Naive thymus-derived CD8-positive, alpha-beta T cell (primary cell): ENCODE measurements at places on chromosomes 13 and 19. TPM values are rescaled to one million over a fixed set of nuclear protein-coding genes. Genes with fewer than 3 reads are reported as not detected.

GRCh38 chr13:62512194-62513141 is 1096.8 kb upstream of the PCDH20 start:
- DNase-seq = peak; percentile 9

DNA sequence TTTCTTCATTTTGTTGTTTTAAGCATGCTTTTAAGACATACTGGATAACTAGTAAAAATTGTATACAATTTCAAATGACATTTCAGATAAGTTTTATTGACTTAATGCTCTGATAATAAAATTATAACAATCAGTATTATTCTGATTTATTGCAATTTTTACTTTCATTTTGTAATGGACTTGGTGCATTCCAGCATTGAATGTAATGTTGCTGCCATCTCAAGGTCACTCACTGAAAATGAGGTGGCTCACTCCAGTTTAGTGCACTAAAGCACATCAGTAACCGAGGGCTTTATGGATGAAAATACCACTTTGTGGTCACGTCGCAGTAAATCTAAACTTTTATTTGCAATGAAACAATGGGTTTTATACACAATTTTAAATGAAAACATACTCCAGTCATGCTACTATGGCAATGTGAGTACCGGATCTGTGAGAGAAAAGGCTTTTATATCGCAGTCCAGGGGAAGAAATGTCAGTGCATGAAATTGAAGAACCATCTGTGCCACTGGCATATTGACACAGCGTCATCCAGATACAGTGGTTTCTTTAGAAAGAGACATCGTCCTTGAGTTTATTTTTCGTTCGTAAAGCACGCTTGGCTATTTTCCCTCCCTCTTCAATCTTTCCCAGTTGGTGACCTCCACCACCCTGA is 20.7 kb upstream of the ZNF507 start:
- no peak for DNase-seq

DNA sequence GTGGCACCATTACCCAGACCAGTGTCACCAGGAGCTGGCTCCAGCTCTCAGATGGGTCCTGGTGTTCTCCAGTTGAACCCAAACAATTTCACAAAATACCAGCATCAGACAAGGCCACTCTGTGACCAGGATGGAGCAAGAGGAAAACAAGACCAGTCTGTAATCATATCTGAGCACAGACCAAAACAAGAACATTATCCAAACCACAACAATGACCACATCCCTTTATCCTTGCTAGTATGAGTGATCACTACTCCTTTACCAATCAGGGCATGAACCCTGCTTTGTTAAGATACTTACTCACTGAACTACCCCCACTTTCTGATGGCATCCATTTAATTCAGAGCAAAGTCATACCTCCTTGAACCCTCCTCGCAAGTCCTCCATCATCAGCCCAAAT is 145.9 kb downstream of the NUFIP1 start:
- DNase-seq = no peak

DNA sequence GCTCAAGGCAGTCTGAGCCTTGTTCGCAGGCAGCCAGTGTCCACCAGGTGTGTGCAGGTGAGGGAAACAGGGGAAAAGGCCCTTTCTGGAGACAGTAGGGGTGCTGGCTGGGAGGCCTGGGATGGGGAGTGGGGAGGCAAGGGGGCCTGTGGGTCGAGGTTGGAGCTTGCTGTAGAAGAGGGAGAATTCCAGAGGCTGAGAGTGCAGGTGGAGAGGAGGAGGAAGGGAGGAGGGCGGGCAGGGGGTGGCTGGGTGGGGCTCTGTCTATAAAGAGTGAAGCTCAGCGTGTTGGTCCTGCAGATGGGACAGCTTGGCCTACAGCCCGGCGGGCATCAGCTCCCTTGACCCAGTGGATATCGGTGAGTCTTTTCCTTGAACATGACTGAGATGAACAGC is at the start of gene CCL25:
Gene CCL25 (plus strand): TSS at position 297 of the 396 bp plus-strand sequence. CDS start 290 bp downstream, outside the sequence.
- DNase-seq = no peak

GRCh38 chr19:17846146-17846545 is 1.6 kb downstream of the JAK3 start:
- DNase-seq = no peak

GRCh38 chr19:29532956-29533355 is 7.2 kb downstream of the VSTM2B start:
- DNase-seq = no peak

DNA sequence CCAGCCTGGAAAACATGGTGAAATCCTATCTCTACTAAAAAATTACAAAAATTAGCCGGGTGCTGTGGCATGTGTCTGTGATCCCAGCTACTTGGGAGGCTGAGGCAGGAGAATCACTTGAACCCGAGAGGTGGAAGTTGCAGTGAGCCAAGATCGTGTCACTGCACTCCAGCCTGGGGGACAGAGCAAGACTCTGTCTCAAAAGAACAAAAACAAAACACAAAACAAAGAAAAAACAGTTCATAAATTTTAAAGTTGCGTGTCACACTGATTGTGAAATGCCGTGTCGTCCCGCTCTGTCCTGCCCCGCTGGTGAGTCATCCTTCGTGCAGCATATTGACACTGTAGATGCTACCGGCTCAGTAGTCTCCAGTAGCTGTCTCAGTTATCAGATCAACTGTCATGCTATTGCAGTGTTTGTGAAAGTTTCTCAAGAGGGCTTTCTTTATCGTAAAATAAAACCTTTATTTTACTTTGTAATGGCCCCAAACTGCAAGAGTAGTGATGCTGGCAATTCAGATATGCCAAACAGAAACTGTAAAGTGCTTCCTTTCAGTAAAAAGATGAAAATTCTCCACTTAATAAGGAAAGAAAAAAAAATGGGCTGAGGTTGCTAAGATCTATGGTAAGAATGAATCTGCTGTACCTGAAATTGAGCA is 36.4 kb upstream of the IGFL1 start:
- DNase-seq = no peak

Gene INAFM1
- 19.7 TPM for total RNA-seq

Gene PSG1
- not detected for total RNA-seq

Gene OR4F17
- total RNA-seq = 0.49 TPM

Gene ALOX5AP
- 16.3 TPM for total RNA-seq

Gene PRDX2
- 108 TPM for total RNA-seq

Gene OR7D2
- 0.11 TPM for total RNA-seq

Gene ZNF616
- total RNA-seq = 15.5 TPM
